ENCODE measurements at places on chromosomes 3 and 15.
A peak's percentile ranks its signal among the peaks of the same experiment; 100 is the strongest.

GRCh38 chr3:3665961-3666640 lies 133.1 kb upstream of the LRRN1 start:
- DNase-seq: no peak

DNA sequence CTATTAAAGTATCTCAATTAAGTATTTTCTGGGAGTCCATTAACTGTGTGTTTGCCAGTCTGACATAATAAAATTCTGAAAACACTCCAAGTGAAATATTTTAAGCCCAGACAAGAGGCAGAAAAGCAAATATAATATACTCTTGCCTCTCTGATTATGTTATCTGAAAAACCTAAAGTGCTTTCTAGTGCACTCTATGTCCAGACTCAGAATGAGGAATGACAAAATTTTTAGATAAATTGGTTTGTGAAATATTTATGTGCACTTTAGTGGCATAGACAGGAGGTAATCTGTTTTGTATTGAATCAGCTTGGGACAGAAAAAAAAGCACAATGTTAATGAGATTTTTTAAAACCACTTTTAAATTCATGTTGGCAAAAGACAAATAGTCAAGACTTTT lies 508.2 kb upstream of the SUCLG2 start:
- no peak for DNase-seq

DNA sequence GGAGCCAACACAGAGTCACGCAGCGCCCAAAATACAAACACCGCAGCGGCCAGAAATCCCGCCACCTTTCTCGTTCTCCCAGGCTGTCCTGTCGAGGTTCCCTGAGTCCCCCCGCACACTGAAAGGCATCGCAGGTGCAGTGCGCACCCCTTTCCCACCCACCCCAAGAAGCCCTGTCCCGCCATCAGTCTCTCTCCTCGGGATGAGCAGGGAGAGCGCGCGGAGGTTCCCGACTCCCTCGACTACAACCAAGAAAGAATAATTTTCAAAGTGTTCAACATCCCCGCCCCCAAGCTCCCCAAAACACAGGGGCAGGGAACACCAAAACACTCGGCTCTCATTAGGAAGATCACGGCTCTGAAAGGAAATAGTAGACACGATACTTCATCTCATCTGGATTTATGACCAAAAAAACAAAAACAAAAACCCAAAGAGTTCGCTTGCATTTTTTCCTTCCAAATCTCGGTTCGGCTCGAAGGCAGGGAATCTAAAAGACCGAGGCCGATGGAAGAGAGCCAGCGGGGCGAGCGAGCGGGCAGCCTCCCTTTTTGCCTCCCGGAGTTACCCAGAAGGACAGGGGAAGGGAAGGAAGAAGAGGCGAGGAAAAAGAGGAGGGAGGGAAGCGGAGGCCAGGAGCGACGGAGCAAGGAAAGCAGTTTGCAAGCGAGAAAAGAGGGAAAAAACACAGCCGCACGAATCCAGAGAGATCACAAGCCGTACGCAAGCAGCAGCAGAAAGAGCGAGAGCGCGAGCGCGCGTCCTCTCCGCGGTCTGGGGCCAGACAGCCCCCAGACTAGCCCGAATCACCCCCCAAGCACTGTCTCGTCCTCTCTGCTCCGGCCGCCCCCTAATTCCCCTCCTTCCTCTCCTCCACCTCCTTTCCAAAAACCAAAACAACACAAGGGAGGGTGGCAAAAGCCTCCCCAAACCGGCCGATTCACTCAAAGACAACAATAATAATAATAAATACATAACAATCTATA lies 808 bp downstream of the BCL6 start:
- peak; percentile 52 for DNase-seq

GRCh38 chr3:34351882-34352777 lies 553.7 kb downstream of the PDCD6IP start:
- DNase-seq: no peak

- DNase-seq: no peak
These were observed 2.3 kb downstream of the MELTF start for GRCh38 chr3:197027151-197027895.

DNA sequence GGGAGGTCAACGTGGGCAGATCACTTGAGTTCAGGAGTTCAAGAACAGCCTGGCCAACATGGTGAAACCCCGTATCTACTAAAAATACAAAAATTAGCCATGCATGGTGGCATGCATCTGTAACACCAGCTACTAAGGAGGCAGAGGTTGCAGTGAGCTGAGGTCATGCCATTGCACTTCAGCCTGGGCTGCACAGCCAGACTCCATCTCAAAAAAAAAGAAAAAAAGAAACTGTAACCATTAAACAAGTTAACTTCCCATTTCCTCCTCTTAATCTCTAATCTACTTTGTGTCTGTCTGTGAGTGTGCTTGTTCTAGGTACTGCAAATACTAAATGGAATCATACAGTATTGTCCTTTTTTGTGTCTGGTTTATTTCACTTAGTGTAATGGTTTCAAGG lies 2.7 kb downstream of the RBM6 start:
- DNase-seq: no peak

GRCh38 chr3:186888569-186888968 lies 41.8 kb upstream of the ST6GAL1 start:
- no peak for DNase-seq

- DNase-seq: no peak
These were observed 207.5 kb downstream of the SV2B start for GRCh38 chr15:91307601-91308000.

- no peak for DNase-seq
These were observed 14.0 kb upstream of the MRPS25 start for GRCh38 chr3:15079091-15079490.

DNA sequence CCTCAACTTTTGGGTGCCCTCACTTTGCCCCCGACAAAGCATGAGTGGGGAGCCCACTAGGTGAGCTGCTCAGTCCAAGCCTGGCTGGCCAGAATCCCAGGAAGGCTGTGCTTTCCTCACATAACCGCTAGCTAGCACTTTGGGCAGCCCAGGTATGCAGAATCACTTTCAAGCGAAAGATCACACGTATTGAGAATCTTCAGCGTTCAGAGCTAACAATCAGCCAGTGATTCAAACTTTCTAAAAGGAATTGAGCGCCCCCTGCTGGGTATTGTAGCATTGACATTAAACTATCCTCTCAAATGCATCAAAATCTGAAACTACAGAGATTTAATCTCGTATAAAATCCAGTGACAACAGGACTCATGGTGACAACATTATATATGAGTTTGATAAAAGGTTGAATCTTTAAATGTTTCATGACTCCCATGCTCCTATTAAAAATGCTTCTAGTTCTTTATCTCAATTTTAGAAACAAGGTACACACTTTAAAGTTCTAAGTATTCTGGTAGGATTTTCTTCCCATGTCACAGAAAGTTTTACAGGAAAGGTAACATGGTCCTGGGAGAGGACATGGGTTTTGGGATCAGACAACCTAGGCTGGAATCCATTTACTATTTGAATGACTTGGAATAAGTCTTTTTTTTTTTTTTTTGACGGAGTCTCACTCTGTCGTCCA lies 11.8 kb downstream of the ANAPC13 start:
- peak; percentile 67 for DNase-seq

GRCh38 chr15:81547521-81548132 lies 173.6 kb upstream of the TMC3 start:
- no peak for DNase-seq

GRCh38 chr15:67882487-67883233 lies 42.8 kb upstream of the RNU6-1 start:
- no peak for DNase-seq

GRCh38 chr15:43483297-43484128 lies 9.4 kb downstream of the TP53BP1 start:
- peak; percentile 41 for DNase-seq

GRCh38 chr3:23867400-23867799 lies 49.4 kb downstream of the NKIRAS1 start:
- DNase-seq: no peak

- DNase-seq: no peak
These were observed 61.6 kb upstream of the EIF1B start for GRCh38 chr3:40247714-40248454.

DNA sequence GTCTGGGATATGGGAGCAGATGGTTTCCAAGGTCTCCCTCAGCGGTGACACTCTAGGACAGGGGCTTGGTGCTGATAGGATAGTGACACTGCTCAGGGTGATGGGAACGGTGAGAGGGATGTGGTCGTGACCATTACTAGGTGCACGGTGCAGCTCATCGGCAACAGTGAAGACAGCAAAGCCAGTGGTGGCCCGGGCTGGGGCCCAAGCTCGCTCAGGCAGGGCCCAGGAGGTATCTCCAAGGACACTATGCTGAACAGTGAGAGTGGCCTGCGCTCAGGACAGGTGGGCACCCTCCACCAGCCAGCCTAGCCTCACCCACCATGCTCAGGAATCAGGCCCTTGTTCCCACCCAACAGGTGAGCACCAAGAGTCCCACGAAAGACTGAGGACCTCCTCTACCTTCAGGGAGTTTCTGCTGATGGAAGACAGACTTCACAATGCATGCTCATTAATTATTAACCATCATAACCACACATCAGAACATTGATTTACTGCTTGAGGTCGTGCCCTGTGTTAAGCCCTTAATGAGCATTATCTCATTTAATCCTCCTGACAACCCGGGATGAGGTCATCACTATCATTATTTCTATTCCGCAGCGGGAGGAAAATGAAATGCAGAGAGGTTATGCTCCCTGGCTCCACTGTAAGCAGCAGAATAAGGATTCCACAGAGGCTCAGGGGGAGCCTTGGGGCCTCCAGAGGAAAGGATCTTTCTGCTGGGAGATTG lies 269.4 kb downstream of the UACA start:
- DNase-seq: no peak

DNA sequence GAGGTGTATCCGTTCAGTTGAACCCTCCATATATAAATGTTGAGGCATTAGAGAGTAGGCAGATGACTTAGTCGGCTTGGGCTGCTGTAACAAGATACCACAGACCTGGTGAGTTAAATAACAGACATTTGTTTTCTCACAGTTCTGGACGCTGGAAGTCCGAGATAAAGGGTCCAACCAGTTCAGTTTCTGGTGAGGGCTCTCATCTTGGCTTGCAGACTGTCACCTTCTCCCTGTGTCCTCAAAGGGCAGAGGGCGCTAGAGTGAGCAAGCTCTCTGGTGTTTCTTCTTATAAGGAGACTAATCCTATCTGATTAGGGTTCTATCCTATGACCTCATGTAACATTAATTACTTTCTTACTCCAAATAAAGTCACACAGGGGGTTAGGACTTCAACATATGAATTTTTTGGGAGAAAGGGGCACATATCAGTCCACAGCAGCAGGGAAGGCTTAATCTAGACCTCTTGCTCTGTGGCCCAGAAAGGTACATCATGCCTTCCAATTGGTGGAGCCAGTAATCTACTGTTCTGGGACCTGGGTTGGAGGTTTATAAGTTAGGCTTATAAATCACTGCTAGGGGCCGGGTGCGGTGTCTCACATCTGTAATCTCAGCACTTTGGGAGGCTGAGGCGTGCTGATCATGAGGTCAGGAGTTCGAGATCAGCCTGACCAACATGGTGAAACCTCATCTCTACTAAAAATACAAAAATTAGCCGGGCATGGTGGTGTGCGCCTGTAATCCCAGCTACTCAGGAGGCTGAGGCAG lies 26.3 kb upstream of the SLC28A2 start:
- DNase-seq: no peak

DNA sequence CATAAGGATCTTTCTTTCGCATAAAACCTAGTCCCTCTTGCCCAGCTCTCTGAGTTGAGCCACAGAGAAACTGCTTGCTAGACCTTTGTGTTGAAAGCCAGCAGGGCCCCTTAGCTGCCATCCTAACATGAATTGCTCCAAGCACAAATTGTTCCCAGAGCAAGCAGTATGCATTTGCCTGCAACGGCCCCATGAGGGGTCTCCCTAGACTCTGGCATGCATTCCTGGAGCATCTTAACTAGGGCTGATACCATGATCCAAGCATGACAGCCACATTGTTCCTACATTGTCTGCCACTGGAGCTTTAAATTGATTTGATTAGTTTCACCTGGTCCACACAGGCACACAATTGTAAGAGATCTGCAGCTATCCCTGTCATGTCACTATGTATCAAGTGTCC lies 428.1 kb downstream of the TAFA4 start:
- no peak for DNase-seq

GRCh38 chr15:48029642-48030041 lies 91.1 kb upstream of the SLC24A5 start:
- no peak for DNase-seq

DNA sequence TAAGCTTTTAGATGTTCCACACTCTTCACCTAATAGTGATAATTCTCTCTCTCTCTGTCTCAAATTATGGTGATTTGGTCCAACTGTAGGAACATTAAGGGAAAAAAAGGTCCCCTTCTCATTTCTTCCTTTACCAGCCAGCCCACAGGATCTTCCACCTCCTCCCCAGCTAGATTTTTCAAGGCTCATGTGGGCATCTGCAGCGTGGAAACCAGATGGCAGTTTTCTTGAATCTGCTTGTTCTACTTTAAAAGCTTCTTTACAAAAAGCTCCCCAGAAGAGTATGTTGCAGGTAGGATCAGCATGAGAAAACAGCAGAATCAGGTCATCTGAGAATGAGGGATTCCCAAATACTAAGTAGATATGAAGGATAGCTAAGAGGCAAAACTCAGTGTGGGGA lies 208.6 kb upstream of the PFN2 start:
- no peak for DNase-seq

DNA sequence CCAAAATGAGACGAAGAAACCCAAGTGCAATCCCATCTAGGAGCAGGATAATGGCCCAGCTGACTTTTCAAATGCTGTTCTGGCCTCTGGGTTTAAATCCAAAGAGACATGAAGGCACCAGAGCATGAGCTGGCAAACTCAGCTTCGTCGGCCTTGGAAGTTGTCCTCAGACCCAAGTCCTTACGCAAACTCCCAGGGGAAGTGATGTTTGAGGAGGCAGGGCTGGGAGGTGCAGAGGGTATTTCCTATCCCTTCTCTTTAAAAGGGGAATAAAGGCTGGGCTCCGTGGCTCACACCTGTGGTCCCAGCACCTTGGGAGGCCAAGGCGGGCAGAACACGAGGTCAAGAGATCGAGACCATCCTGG lies 68.9 kb upstream of the HERC1 start:
- DNase-seq: no peak

DNA sequence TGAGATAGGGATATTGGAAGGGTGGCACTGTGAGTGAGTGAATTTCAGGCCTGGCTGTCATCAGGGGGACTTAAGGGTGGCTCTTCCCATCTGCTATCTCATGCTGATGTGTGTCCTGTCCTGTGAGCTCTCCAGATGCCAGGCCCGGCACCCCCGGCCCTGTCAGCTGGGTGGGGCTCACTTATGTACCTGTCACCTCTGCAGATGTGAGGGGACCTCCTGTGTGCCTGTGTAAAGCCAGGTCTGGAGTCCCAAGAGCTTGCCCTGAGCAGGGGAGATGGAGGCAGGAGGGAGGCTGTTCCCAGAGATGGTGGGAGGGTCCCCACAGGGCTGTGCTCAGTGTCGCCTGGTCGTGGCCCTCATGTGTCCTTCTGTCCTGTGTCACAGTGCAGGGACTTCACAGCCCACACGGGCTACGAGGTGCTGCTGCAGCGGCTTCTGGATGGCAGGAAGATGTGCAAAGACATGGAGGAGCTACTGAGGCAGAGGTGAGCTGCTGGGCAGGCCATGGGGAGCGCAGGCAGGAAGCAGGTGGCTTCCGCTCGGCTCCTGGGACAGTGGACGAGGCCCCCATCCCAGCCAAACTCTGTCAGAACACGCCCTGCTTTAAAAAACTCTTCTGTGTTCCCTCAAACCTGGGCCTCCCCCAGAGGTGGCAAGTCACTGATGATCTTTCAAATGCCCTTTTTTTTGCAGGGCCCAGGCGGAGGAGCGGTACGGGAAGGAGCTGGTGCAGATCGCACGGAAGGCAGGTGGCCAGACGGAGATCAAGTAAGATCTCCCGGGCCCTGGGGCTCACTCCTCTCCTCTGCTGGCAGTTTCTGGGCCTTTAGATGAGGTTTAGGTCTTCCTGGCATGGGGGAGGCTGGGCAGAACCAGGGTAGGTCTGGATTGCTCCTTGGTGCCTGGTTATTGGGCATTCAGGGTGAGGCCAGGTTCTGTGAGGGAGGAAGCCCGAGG lies 23.1 kb downstream of the PSTPIP1 start:
- no peak for DNase-seq

- peak; percentile 60 for DNase-seq
These were observed 342.2 kb downstream of the GBE1 start for GRCh38 chr3:81419228-81419627.

All from RKO (cell line).